ENCODE measurements at places on chromosomes 12 and 14.

DNA sequence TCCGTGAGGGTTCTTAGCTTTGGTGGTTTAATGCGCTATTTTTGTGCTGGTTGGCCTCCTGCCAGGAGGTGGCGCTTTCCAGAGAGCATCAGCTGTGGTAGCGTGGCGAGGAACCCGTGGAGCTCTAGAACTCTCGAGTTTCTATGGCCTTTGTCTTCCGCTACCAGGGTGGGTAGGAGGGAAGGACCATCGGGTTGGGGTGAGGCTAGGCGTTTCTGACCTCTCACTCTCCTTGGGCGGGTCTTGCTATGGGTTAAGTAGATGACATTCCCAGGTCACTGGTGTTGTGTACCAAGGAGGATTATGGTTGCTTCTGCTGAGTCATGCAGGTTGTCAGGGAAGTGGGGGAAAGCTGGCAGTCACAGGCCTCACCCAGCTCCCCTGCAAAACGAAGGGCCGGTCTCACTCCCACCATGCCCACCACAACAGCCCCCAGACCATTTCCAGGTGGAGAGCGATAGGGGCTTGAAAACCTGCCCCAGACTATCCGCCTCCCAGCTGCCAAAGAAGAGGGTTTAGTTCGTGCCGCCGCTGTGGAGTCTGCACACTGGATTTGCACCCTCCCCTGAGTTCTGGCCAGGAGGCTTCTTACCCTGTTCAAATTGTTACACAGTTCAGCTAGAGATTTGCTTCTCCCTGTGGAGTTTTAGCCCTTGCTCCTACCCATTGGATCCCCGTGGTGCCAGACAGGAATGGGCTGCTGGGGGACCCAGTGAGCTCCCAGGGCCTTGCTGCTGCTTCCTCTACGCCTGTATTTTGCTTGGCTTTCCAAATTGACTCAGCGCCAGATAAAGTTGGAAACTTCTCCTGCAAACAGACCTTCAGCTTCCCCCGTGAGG lies 21.9 kb downstream of the RNFT2 start:
- peak; percentile 68 for DNase-seq

DNA sequence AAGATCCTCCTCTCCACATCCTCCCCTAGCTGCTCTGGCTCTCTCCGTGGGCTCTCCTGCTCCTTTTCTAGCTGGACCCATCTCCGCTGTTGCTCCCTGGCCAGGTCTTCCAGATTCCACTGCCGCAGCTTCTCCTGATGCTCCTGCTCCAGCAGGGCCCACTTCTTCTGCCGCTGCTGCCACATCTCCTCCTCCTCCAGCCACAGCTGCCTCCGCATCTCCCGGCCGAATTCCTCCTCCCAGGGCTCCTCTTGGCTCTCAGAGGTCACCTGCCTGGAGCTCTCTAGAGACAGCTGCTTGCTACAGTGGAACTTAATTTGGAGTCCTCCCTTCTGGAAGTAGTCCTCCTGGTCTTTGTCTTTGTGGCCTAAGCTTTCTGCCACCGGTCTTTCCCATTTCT lies 5.5 kb downstream of the FAM186B start:
- no peak for DNase-seq

DNA sequence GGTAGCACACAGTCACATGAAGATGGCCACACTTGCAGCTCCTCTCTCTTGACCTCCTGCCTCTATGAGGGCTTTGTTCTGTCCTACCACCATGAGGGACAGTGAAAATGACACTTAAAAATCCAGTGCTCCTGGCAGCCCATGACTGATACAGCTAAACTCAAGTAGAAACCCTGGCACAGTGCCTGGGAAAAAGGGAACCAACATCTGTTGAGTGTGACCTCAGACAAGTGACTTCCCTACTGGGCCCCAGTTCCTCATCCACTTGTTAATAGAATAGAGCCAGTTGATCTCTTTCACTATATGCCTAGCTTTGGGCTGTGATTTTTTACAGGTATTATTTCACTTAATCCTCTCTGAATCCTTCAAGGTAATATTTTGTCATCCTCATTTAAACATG lies 4.8 kb downstream of the GUCY2C start:
- DNase-seq, result no peak

GRCh38 chr12:131063960-131064359 lies 110.3 kb downstream of the ADGRD1 start:
- DNase-seq, result no peak

DNA sequence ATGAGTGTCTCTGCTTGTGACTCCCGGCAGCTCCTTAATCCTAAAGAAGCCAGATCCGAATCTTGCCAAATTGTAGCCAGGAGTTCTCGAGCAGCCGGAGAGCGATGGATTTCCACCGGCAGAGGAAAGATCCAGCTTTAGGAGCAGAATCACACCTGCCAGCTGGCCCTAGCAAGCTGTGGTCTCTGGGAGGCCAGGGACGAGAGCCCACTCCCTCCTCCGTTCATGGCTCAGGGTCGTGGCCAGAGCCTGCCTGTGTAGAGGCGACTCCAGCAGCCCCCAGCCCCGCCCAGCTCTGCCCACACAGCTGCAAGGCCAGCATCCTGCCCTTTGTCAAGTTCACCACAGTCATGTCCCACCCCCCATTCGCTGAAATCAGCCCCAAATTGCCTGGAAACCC lies 121.0 kb downstream of the SCARB1 start:
- no peak for DNase-seq

GRCh38 chr12:80745851-80746505 lies 29.3 kb downstream of the MYF5 start:
- DNase-seq, result no peak

DNA sequence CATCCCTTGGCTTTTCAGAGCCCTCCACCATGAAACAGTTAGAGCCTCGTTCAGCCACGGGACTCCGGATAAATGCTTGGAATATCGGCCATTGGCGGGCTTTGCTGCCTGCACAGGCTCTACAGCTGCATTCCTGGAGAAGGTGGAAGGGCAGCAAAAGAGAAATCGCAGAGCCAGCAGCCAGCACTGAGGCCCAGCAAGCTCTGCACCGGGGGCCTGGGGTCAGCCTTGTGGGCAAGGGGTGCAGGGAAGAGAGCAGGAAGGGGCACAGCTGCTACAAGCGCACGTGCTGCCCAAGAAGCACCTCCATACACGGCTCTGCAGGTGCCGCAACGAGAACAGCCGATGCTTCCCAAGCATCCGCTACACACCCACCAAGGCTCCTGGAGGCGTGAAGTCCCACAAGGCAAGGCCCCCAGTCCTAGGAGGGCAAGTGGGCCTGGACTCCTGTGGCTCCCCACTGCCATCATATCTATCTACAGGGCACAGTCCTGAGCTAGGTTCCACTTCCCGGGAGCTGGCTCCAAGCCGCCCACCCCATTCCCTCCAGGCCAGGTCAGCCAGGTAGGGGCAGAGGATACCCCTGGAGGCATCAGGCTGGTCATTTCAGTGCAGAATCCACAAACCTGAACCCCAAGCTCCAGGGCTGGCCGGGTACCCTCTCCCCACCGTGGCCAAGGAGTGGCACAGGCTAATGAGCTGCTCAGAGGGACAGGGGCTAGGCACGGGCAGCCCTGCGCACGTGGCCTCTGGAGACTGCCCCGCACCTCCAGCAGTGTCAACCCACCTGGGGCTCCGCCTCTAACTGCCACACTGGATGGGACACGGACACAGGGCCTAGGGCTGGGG lies 40.2 kb downstream of the CCNK start:
- DNase-seq, result no peak

DNA sequence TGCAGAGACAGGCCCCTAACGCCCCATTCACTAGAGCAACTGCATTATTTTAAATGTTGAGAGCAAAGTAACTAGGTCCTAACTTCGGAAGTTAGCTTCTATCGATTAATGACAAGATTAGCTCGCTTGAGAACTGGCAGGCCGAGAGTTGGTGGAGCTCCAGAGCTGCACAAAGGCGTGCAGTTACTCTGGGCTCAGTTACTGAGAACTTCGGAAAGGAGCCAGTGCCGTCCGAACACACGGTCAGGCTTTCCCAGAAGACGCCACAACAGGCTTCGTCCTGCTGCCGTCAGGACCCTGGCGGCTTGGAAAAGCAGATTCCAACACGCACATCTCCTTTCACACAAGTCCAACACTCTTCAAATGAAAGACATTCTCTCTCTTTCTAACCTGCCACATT lies 45.4 kb upstream of the TESC start:
- no peak for DNase-seq

DNA sequence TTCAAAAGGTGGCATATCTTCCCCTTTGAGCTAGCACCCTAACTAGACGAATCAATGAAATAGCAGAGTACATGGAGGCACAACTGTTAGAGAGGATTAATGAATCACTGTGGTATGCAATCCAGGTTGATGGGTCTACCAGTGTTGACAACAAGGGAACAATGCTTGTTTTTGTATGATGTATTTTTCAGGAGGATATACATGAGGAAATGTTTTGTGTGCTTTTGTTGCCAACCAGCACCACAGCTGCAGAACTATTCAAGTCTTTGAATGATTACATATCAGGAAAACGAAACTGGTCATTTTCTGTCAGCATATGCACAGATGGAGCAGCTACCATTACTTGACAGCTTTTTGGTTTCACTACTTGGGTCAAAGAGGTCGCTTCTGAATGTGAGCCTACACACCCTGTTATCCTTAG lies 142.6 kb downstream of the GPHN start:
- DNase-seq, result no peak

DNA sequence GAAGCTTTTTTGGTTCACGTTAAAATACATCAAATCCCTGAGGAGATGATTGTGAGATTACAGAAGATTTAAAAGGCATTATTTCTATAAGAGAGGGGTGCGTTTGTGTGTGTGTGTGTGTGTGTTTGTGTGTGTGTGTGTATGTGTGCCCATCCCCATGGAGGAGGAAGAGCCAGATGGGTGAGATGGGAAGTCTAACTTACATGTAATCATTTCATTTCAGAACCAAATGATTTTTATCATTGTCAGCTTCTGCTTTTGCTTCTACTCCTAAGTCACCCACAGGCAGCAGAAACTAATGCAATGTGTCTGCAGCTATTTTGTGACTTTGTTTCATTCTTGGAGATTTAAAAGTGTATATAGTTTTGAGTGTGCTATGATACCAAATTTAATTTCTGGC lies 68.7 kb downstream of the SLC4A8 start:
- no peak for DNase-seq

- no peak for DNase-seq
Observed at GRCh38 chr12:48630346-48630745, 51.7 kb downstream of the KANSL2 start.

DNA sequence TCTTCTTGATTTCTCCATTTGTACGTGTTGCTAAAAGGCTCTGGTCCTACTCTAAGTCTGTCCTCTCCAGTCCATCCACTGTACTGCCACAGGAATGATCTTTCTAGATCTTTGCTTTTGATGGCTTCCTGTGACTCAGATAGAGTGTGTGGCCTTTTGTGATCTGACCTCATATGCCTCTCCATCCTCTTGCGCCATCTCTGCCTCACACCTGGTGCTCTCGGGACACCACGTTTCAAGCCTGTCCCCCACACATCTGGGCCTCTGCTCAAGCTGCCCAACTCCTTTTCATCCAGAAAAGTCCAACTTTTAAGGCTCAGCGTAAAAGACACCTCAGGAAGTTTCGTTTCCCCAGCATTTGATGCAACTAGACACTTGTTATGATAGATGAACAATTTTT lies 39.0 kb downstream of the DCAF4 start:
- DNase-seq, result no peak

DNA sequence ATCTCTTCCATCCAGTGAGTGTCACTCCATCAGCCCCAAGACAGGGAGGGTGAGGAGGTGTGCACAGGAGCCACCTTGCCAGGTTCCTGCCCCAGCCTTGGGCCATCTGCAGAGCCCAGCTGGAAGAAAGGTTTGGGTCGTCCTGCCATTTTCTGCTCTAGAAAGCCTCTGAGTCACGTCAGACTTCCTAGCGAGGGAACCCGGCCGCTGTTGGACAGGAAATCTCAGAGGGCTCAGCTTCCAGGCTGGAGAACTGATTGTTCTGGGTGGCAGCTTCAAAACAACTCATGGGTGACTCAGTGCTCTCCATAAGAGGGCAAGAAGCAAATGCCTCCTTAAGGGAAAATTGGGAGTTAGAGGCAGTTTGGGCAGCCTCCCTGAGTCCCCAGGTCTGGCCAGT lies 16.6 kb downstream of the HIP1R start:
- no peak for DNase-seq

- no peak for DNase-seq
Observed at GRCh38 chr14:95519699-95520098, 3.2 kb upstream of the SYNE3 start.

GRCh38 chr14:75979071-75979571 lies 2.7 kb downstream of the TGFB3 start:
- DNase-seq, result peak; percentile 79

DNA sequence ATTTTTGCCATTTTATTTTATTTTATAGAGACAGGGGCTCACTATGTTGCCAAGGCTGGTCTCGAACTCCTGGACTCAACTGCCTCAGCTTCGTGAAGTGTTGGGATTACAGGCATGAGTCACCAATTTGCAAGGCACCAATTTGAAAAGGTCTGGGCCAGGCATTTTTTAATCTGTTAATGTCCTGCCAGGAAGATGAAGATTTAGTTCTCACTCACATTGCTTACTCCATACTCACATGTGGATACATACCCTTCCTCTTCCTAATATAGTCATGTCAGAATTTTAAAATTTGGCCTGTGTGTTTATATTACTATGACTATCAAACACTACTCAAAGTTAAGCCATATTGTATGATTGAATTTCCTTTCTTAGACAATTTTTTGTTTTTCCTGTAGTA lies 15.3 kb upstream of the EML1 start:
- no peak for DNase-seq

DNA sequence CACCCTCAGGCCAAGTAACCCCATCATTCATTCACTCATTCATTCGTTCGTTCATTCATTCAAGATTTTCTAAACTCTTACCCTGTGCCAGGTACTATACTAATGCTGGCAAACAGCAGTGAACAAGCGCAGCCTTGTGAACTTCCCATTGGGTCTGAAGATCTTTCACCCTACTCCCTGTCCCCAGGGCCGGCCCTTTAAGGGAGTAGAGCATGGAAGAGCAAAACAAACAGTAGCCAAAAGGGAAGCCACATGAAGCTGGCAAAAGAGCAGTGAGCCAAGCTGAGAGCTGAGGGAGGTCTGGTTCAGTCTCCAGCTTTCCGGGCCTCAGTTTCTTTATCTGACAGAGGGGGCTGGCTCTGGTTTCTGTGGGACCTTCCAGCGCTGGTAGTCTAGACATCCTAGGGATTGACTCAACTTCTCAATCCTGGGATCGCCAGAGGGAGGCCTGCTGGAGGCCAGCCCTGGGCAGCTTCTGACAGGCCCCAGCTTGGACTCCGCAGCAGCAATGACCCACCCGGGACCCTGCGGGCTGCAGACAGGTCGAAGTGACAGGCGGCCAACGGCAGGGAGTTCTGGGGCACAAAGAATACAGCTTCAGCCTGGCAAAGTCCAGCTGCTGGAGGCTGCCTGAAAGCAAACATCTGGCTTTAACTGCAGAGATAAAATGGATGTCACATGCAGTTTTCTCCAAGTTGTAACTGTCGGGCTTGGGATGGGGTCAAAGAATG lies 27.1 kb downstream of the ACTN1 start:
- no peak for DNase-seq

- DNase-seq, result no peak
Observed at GRCh38 chr12:69341328-69341727, 6.9 kb upstream of the LYZ start.

DNA sequence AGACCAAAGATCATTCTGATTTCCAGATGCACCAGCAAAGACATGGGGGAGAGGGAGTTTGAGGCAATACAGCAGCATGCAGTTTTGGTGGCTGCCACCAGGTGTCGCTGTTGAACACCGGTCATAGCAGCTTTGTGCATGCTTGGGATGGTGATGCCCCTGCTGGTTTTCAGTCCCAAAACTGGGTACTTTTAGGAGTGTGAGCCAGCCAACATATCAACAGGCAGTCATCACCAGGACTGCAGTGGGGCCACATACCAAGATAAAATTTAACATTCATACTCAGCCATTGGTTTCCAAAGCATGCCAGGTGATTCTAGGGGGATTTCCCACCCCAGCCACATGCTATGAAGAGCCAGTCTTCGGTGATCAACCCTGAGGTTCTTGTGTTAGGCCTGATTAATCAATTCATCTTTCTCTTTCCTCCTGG lies 64.2 kb downstream of the PHETA1 start:
- DNase-seq, result peak; percentile 67

Measured in iPS-NIHi11 (cell line).